ENCODE measurements at places on chromosomes 6 and 20.

- DNase-seq = no peak
These were observed 268.5 kb upstream of the FOXQ1 start for GRCh38 chr6:1043458-1043836.

DNA sequence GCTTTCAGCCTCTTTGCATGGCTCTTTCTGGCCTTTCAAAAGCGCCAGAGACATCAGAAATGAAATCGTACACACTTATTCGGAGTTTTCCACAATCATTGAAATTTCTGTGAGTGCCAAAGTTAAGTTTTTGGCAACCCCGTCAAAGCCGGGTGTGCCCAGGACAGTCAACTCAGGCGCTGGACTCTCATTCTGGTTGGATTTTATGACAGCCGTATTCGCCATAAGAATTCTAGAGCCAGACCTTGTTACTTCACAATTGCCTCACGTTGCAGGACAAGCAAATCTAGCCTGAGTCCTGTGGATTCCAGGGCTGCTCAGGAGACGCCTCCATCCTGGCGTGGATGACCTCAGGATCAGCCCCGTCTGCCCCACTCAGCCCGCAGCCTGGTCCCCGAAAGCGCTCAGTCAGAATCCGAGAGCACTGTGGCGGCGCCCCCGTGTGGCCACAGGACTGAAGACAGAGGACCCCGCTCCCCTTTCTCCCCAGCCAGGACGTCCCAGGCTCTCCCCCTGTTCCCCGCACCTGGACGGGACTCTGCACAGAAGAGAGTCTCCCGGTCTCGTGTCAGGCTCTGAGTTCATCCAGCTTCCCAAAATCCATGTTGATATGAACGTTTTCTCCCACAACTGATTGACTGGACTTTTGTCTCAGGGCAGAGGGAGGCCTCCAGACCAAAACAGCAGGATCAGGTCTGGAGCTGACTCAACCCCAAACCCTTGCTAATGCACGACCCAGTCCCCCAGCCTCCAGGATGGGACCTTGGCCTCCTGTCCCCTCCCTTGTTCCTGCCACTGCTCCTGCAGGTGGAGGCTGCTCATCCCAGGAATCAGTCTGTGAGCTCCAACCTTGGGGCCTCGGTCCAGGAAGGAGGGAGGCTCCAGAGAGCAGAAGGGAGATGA is 38.2 kb downstream of the MICA start:
- no peak for DNase-seq

GRCh38 chr6:139165324-139165723 is 30.4 kb downstream of the HECA start:
- no peak for DNase-seq

GRCh38 chr20:53034899-53035298 is 62.7 kb downstream of the TSHZ2 start:
- no peak for DNase-seq

GRCh38 chr20:51128198-51128597 is 105.3 kb upstream of the KCNG1 start:
- peak; percentile 100 for DNase-seq

DNA sequence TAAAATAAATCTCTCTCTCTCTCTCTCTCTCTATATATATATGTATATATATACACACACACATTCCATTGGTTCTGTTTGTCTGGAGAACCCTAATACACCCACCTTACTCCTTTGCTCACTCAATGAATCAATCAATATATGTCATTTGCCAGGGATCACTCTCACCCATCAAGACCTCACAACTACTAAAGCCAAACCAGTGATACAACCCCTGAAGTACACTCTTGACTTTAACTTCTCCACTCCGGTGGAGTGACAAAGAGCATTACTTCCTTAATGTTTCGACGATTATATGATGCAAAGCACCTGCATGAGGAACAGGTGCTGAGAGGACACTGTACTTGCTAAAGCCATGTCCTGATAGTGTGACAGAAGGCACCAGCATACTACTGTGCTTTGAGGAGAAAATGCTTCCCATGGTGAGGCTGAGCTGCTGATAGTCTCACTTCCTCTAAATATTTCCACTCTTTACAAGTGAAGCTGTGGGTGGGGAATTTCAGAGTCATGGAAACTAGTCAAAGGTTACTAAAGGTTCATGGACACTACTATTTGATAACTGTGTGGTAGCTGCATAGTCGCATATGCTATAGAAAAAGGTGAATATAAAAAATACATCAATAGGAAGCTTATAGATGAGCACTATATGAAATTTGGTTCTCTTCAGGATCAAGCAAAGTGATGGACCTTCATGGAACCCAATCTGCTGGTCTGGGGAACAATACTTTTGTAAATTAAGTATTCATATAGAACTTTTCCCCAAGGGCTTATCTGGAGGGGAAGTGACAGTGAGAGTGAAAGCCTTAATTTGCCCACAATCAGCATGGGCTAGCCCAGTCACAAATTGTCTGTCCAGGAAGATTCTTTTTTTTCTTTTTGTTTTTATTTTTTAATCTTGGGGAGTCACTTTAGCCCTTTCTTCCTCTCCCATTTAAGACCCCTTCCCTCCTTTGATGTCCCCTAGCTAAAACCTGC is 141.9 kb upstream of the NEDD9 start:
- DNase-seq = no peak

GRCh38 chr6:1143655-1144054 is 168.2 kb upstream of the FOXQ1 start:
- no peak for DNase-seq

DNA sequence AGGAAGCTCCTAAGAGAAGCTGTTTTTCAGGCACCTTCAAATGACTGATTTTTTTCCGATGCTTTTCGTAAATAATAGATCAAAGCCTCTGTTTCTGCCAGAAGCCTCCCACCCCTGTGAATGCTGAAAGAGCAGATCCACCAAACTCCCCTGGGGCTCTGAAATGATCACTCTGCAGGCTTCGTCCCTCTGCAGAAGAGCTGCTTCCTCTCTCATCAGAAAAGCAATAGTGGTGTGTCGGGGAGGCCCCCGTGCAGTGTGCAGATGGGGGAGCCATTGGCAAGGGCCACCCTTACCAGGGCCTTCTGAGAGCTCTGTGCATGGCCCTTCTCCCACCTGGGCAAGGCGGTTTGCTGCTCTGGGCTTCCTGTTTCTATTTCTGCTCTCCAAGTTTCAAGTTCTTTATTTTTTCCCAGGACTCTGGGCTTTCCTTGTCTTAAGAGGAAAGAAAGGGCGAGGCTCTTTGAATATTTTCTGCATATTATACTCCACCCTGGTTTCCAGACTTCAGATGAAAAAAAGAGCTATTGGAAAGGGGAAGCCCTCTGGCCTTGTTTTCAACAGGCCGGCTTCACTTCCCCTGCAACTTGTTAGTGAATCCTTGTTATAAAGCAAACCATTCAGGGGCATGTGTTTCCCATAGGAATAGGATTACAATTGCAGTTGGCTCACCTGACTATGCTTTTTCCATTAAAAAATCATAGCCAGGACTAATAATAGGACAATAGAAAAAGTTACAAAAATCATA is 155.2 kb downstream of the TTLL2 start:
- DNase-seq = no peak

DNA sequence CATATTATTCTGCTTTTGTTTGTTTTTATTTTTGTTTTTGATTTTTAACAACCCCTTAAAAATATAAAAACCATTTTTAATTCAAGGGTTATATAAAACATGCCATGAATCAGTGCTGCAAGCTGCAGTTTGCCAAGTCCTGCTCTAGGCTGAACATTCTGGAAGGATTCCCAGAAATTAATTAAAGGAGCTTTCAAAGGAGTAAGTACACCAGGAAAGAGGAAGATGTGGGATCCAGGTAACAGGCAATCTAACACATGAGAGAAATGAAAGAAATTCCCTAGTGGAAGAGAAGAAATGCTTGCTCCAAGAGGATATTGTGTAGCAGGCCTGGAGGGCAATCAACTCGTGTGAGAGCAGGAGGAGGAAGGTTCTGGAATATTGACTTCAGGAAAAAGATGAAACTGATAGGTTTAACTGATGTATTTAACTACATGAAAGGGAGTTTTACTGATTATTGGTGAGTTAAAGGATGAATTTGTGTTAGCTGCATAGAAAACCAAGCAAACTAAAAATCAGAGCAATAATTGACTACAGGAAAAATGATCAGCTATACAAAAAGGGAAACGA is 146.0 kb upstream of the PHACTR1 start:
- no peak for DNase-seq

DNA sequence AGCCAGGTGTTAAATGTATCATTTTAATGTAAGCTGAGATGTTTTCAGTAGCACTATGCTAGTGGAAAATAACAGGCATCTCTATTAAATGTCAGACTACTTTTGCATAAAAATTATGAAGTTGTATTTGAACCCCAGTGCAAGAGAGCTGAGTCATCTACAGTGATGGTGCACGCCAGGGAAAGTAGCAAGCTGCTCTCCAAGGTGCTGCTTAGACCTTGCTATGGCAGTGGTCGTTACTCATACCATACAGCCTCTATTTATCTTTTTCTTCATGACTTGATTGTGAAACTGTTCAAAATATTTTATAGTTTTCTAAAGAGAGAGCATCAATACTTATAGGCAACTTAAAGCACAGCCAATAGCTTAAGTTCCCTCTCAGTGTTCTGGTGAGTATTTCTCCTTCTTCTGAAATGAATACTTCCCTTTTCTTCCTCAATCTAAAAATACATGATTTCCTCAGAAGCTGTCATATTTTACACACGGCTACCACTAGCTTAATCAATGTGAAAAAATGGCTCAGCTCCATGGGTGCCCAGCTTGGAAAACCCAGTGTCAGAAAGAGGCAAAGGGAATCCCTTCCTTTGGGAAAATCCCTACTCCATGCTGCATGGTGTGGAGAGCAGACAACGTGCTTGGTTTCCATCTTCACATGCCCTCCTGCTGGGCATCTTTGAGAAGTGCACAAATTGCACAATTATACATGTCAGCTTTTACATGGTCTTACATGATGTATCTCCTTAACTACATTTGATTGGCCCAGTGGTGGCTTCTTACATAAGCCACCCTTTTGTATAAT is 105.6 kb downstream of the ELOVL4 start:
- DNase-seq = no peak

Data from HS-5 (cell line).